ENCODE measurements at places on chromosomes 1 and 21.
A peak's percentile ranks its signal among the peaks of the same experiment; 100 is the strongest.

- DNase-seq, result no peak
- no peak overlapping the region for H3K27ac ChIP-seq
- no peaks in the 10 kb centered on the region for H3K36me3 ChIP-seq
- no peak overlapping the region for H3K4me3 ChIP-seq
These were observed 137.1 kb downstream of the AKT3 start for GRCh38 chr1:243712941-243713340.

- no peak overlapping the region for H3K4me3 ChIP-seq
- no peak overlapping the region for H3K27ac ChIP-seq
- peaks cover 20% of the 10 kb centered on the region for H3K27me3 ChIP-seq
These were observed 22.0 kb downstream of the ZNF697 start for GRCh38 chr1:119626011-119626545.

- H3K4me1 ChIP-seq, result peaks cover 53% of the 10 kb centered on the region
- H3K4me3 ChIP-seq, result no peak overlapping the region
- no peak for DNase-seq
- peaks cover 16% of the 10 kb centered on the region for H3K27me3 ChIP-seq
These were observed 8.0 kb downstream of the LMO4 start for GRCh38 chr1:87336623-87337067.

DNA sequence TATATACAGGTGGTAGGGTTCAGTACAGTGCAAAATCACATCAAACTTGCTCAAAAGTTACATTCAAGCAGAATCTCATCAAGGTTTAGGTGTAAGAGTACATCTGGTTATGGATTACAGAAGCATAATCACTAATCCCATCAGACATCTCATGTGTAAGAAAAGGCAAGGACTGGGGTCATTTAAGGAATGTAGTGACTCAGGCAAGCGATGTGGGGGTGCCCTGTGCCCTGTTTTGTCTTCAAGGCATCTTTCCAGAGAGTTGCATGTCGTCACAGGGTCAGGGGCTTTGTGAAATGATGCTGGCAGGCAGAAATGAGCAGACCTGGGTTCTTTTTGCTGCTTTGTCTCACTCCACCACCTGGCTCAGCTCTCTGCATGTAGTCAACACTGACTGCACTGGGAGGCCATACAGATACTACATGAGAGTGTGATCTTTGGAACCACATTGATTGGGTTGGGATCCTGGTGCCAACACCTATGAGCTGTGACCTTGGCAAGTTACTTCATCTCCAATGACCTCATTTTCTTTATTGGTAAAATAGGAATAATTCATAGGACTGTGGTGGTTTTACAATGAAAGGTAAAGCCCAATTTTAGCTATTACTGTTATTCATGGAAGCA is 8.2 kb upstream of the HHIPL2 start:
- H3K27ac ChIP-seq, result no peak overlapping the region
- H3K4me1 ChIP-seq, result no peaks in the 10 kb centered on the region
- DNase-seq, result no peak
- H3K36me3 ChIP-seq, result peaks cover 5% of the 10 kb centered on the region

DNA sequence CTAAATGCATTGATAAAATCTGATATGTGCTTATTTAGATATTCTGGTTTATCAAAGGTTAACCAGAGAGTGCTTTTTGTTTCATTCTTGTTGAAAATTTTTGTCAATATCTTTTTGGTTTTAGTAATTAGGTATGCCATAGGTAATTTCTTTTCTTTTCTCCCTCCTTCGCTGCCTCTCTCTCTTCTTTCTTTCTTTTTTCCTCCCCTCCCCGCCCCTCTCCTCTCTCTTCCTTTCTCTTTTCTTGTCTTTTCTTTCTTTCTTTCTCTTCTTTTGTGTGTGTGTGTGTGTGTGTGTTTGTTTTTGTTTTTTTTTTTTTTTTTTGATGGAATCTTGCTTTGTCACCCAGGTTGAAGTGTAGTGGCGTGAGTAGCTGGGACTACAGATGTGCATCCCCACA is 14.4 kb upstream of the MACF1 start:
- no peak for DNase-seq
- peaks cover 85% of the 10 kb centered on the region for H3K4me1 ChIP-seq
- H3K27ac ChIP-seq, result peak overlapping the region; percentile 61
- H3K36me3 ChIP-seq, result peaks cover 2% of the 10 kb centered on the region
- H3K27me3 ChIP-seq, result no peaks in the 10 kb centered on the region

DNA sequence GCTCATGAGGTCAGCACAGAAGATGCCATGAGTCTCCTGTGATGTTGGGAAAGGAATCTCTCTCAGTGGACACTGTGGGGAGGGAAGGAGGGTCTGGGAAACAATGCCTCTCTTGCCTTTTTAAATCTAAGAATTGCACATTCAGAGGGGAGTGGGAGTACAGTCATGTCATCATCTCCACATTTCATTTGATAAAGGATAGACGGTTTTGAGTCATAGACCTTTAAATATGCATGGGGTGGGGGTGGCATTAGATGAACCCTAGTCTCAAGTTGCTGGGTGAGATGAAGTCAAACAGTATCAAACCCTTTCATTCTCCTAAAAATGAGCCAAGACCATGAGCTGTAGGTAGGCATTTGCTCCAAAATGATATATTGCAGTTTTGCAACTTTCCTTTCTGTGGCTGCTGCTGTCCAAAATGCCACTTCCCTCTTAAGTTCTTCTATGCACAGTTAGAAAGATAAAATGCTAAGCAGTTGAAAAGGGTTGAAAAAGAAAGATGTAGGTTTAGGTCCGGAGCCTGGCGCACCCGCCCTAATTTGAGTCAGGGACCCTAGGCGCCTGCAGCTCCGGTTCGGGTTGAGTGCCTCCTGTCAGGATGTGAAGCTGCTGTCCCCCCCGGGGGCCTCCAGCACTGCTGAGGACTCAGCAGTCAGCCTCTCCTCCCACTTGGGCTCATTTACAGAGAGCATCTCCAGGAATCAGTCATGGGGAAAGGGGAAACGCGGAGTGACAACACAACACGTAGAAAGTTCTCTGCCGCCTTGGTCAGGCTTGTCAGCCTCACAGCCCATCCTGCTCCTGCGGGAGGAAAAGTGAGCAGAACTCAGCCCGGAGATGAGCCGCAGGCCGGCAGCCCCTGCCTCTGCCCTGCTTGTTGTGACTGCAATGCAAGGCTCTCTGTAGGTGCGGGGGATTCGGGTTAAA is 479.3 kb upstream of the RUNX1 start:
- H3K4me1 ChIP-seq, result peaks cover 45% of the 10 kb centered on the region
- peak overlapping the region; percentile 70 for H3K4me3 ChIP-seq
- no peaks in the 10 kb centered on the region for H3K27me3 ChIP-seq
- DNase-seq, result peak; percentile 38
- peak overlapping the region; percentile 93 for H3K27ac ChIP-seq
- H3K36me3 ChIP-seq, result peaks cover 6% of the 10 kb centered on the region

- no peak overlapping the region for H3K27ac ChIP-seq
- H3K27me3 ChIP-seq, result peaks cover 31% of the 10 kb centered on the region
- DNase-seq, result no peak
- H3K4me1 ChIP-seq, result no peaks in the 10 kb centered on the region
- no peaks in the 10 kb centered on the region for H3K36me3 ChIP-seq
- no peak overlapping the region for H3K4me3 ChIP-seq
These were observed 14.9 kb downstream of the COLGALT2 start for GRCh38 chr1:184022668-184023067.

- H3K27me3 ChIP-seq, result no peaks in the 10 kb centered on the region
- no peak for DNase-seq
- no peaks in the 10 kb centered on the region for H3K4me1 ChIP-seq
- no peak overlapping the region for H3K4me3 ChIP-seq
- no peak overlapping the region for H3K27ac ChIP-seq
These were observed 113.0 kb upstream of the GADD45A start for GRCh38 chr1:67571901-67572593.

GRCh38 chr1:81912383-81912782 is 111.6 kb downstream of the ADGRL2 start:
- no peak overlapping the region for H3K27ac ChIP-seq
- no peak overlapping the region for H3K4me3 ChIP-seq

GRCh38 chr1:164256456-164256855 is 302.5 kb upstream of the PBX1 start:
- DNase-seq, result no peak
- H3K4me1 ChIP-seq, result no peaks in the 10 kb centered on the region
- no peaks in the 10 kb centered on the region for H3K27me3 ChIP-seq
- no peaks in the 10 kb centered on the region for H3K36me3 ChIP-seq
- no peak overlapping the region for H3K4me3 ChIP-seq
- no peak overlapping the region for H3K27ac ChIP-seq

DNA sequence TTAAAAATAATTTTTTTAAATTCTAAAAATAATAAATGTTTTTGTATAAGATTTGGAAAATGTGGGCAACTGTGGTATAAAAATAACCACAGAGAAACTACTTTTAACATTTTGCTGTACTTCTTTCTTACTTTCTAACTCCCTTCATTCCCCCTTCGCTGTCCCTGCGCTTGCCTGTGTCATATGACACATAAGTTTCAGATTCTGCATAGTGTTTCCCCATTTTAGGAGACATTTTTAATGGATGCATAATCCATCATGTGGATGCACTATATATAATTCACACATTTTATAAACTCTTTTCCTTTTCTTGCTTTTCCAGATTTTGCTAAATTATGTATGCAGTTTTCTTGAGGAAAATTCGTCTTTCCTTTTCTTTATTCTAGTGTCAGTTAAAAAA is 16.3 kb downstream of the ATG4C start:
- H3K36me3 ChIP-seq, result peaks cover 7% of the 10 kb centered on the region
- no peak overlapping the region for H3K27ac ChIP-seq
- no peak overlapping the region for H3K4me3 ChIP-seq
- no peak for DNase-seq
- peaks cover 17% of the 10 kb centered on the region for H3K4me1 ChIP-seq
- no peaks in the 10 kb centered on the region for H3K27me3 ChIP-seq

Data from activated CD4-positive, alpha-beta T cell treated with anti-CD3 and anti-CD28 coated beads, Interleukin-2, amount 10 ng/mL, durations not matched to agents 7 days and 5 days (primary cell).